Left cardiac atrium (tissue), 4 donors: ENCODE measurements at places on chromosomes 4 and X. TPM values are rescaled to one million over a fixed set of nuclear protein-coding genes. Genes with fewer than 3 reads are reported as not detected.

ZFP42 gene
- total RNA-seq: not detected

FGFRL1 gene
- total RNA-seq: 21.6 TPM

NPY5R gene
- 0.21 TPM for total RNA-seq

ZFP92 gene
- total RNA-seq: 2.0 TPM

PABPC4L gene
- total RNA-seq: 1.1 TPM

FGF13 gene
- 2.4 TPM for total RNA-seq

SSX2 gene
- not detected for total RNA-seq

EDA gene
- 13.7 TPM for total RNA-seq

NAP1L3 gene
- total RNA-seq: 3.6 TPM

MAOA gene
- 105 TPM for total RNA-seq

ADGRL3 gene
- 4.9 TPM for total RNA-seq

MGST2 gene
- total RNA-seq: 95.1 TPM

PCDH11X gene
- 0.06 TPM for total RNA-seq

EPHA5 gene
- 5.1 TPM for total RNA-seq

SOX3 gene
- total RNA-seq: not detected

CYTL1 gene
- 1.4 TPM for total RNA-seq

DNA sequence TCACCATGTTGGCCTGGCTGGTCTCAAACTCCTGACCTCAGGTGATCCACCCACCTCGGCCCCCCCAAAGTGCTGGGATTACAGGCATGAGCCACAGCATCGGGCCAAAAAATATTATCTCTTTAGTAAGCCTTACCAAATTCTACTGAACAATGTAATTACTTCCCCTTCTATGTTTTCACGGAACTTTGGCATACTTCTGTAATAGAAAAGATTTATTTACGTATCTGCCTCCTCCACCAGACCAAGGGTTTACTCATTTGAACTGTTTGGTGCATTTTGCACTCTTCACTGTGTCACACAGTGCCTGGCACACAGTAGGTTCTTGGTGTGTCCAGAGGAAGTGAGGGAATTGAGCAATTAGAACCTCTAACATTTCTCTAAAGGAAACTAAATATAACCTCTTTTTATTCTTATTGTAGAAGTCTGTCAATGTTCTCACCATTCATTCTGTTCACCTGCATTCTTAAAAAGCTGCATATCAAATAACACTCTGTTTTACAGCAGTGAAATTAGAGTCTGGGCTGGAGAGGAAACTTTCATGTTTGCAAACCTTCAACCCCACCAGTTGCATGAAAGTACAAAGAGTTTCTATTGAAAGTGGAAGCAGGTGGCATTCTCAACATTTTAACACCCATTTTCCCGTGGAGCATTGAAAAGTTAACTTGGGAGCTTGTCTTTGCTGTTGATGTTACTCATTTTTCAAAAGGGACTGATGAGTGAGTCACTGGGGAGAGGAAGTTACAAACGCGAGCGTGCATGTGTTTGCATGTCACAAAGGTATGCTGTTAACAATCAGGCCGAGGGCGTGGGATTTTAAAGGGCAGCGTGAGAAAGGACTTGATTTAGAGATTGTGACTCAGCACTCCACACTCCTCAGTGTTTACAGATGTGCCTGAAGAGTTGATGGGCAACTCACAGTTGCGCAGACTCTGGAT, 314.1 kb downstream of the STK32B start:
- no peak for DNase-seq

- DNase-seq: no peak
These were observed 645 bp upstream of the RAB28 start for GRCh38 chr4:13484749-13485221.

DNA sequence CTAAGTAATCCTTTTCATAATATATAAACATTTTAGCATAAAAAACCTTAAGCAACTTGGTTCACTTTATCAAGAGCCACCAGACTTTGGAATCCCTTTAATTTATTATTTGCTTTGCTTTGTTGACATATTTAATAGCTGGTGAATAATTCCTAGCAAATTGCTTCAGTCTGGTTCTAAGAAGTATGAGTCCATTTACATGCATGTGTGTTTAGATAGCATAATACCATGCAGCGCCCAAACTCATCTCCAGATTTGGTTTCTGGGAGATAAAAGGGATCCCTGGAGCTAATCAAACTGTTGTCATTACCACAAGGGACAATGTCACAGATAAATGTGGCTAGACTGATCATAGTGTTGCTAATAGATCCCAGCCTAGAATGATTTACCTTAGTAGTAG, 111.8 kb downstream of the TMEM144 start:
- DNase-seq: no peak

DNA sequence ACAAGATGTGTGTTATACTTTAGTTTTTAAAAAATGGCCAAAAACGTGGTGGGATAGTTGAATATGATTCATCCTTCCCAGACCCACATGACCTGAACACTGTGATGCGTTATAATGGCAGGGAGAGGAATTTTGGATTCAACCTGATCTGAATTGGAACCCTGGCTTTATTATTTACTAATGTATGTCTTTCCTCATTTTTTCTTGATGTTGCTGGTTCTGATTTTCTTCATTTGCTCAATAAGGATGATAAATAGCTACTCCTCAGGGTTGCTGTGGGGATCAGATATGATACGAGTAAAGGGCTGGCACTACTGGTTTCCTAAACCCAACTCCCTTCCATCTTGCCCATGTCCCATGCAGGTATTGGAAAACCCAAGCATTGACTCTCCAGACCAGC, 24.2 kb upstream of the ACSL1 start:
- DNase-seq: no peak

DNA sequence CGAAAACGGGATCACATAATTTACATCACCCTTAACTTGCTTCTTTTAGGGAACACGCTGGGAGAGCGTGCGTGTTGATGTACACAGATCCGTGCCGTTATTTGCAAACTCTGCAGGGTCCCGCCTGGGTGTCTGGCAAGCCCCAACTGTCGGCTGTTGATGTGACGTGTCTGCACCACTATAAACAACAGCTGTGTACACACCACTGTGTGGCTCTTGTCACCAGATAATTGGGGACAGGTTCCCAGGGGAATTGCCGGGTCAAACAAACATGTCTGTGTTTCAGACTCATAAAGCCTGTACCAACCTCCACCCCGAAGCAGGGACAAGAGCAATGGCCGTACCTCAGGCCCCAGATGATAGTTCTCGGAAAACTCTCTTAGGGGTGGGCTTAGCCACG, 105.0 kb upstream of the AFAP1 start:
- DNase-seq: no peak

DNA sequence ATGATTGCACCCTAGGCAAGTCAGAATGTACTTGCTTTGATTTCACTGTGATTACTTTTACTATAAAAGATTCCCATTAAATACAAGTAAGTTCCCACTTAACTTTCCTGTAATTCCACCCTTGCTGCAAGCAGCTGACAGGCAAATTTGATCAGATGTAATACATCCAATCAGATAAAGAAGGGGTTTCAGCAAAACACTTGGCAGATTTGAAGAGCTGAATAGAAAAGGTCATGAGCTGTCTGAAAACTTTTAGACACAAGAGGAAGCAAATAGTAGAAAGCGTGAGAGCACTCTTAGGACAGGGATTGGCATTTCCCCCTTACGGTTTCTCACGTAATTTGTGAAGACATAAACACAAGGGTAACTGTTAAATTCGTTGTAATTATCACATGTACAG, 22.8 kb downstream of the HSD17B13 start:
- no peak for DNase-seq

DNA sequence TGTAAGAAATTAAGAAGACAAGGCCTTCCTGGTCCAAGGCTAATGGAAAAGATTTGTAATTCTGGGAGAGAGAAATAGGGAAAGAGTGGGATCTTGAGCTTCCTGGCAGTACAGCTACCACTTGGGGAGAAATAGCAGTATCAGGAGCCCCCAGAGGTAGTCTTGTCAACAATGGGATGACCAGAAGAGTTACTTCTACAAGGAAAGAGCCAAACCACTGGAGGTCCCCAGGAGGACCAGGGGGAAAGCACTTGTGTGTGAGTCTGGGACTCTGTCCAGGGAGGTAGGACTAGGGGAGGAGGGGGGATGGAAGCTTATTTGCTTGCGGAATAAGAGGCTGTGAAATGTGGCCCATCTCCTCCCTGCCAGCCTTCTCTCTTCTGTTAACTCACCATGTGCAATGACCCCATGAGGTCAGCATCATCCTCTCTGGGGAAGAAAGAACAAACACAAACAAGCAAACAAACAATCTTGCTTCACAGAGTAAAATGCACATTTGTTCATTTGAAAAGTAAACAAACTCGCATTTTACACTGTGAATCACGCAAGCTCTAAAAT, 160.1 kb downstream of the STK32B start:
- no peak for DNase-seq

- DNase-seq: no peak
These were observed 593 bp upstream of the JAKMIP1 start for GRCh38 chr4:6200922-6201362.

GRCh38 chr4:5812506-5813229, 80.2 kb downstream of the CRMP1 start:
- no peak for DNase-seq

- DNase-seq: no peak
These were observed 155.6 kb upstream of the PACRGL start for GRCh38 chr4:20544645-20545044.

- DNase-seq: no peak
These were observed 91.1 kb upstream of the ANKRD50 start for GRCh38 chr4:124803641-124804040.

DNA sequence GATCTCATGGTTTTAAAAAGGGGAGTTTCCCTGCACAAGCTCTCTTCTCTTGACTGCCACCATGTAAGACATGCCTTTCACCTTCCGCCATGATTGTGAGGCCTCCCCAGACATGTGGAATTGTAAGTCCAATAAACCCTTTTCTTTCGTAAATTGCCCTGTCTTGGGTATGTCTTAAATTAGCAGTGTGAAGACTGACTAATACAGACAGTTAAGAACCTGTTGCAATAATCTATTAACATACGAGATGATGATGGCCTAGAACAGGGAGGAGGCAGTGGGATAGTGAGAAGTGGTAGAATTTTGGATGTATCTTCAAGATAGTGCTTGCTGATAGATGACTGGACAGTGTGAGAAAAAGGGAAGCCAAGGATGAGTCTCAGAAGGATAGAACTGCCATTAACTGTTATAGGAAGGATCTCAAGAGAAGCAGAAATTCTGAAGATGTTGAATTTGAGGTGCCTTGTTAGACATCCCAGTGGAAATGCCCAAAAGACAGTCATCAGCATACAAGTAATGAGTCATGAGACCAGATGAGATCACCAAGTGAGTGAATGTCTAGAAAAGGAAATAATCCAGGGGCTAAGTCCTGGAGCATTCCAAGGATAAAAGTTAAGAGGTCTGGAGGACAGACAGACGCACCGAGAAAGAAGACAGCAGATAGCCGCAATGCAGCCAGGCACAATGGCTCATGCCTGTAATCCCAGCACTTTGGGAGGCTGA, 38.8 kb upstream of the UGDH start:
- no peak for DNase-seq

DNA sequence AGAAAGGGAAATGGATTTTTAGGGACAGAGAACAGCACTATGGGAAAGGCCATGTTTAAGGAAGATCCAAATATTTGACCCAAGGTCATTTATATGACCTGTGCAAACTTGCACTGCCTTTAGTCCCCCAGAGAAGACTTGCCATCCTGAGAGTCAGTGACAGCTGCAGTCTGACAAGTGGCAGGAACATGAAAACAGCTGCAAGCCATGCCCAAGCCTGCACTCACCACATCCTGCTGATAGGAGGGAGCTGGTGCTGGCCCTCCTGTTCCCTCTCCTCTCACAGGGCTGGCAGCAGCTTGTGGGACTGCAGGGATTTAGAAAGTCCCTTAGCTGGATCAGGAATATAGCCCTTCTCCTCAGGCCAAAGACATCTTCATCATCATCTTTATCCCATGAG, 187.7 kb downstream of the RAP1GDS1 start:
- DNase-seq: no peak

DNA sequence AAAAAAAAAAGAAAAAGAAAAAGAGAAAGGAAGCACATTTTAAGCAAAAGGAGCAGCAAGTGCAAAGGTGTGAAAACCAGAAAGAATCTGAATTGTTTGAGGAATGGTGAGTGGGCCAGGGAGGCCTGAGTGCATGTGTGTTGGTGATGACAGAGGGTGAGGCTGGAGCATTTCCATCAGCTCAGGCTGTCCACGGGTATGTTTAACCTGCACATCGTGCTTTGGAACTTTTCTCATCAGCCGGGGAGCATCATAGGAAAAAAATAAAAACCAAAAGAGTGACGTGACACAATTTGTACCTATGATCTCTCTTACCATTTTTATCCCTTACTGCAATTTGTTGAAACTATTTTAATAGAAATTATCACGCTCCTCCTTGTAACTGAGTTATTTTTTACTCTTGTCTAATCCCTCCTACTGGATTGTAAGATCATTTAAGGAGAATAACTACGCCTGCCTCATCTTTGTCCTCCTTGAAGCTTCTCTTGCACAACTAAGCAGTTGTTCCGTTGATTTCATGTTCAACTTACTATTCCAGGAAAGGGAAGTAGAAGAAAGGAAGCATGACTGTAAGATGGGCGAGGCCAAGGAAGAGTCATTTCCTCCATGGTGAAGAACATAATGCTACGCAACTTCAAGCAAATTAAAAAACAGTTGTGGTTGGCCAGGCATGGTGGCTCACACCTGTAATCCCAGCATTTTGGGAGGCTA, 7.0 kb downstream of the PALLD start:
- no peak for DNase-seq

- DNase-seq: no peak
These were observed 116.4 kb downstream of the C4orf51 start for GRCh38 chr4:145796346-145796745.

DNA sequence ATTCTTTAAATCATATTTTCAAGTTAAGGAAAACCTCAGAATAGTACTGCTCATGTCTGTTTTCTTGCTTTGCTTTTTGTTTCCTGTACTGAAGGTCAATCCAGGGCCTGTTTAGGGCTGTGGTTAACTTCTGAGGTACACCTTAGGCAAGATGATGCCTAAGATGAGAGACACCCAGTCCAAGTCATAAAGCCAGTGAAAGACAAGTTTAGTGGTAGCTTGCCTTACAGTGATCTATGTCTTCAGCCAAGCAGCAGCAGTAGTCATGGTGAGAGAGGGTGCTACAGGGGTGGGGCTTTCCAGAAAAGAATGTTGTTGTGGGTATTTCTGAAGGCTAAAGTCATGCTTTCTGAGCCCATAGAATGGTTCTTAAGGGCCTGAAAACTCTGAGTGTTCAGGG, 173.7 kb downstream of the VSIG4 start:
- no peak for DNase-seq

- no peak for DNase-seq
These were observed 285.6 kb downstream of the ARHGAP24 start for GRCh38 chr4:85760511-85760910.

- no peak for DNase-seq
These were observed 57.3 kb downstream of the GSTCD start for GRCh38 chr4:105765690-105766407.

- no peak for DNase-seq
These were observed 19.2 kb downstream of the OTC start for GRCh38 chrX:38371641-38372040.

GRCh38 chr4:23972187-23972586, 82.3 kb upstream of the PPARGC1A start:
- DNase-seq: no peak

DNA sequence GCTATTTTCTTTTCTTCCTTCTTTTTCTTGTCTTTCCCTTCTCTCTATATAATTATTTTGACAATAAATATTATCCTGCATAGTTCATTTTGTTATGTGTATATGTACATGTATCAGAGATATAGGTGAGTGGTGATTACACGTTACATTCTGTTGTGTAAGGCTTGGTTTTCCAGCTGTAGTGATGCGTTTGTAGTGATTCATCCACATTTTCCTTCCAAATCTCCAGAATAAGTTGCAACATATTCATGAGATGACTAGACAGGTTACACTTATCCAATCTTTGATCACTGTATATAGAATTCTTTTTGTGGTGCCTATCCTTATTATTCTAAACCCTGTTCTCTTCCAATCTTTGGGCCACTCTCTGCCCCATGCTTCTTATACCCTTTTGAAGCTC, 540.2 kb downstream of the GBA3 start:
- no peak for DNase-seq
